ENCODE measurements at places on chromosomes 6 and 20.

- no peak for DNase-seq
Observed at GRCh38 chr6:138546733-138547185, 47.5 kb upstream of the NHSL1 start.

GRCh38 chr6:99032396-99032795 is 84.7 kb upstream of the FBXL4 start:
- no peak for DNase-seq

- no peak for DNase-seq
Observed at GRCh38 chr20:45246109-45246508, 8.3 kb downstream of the SLPI start.

DNA sequence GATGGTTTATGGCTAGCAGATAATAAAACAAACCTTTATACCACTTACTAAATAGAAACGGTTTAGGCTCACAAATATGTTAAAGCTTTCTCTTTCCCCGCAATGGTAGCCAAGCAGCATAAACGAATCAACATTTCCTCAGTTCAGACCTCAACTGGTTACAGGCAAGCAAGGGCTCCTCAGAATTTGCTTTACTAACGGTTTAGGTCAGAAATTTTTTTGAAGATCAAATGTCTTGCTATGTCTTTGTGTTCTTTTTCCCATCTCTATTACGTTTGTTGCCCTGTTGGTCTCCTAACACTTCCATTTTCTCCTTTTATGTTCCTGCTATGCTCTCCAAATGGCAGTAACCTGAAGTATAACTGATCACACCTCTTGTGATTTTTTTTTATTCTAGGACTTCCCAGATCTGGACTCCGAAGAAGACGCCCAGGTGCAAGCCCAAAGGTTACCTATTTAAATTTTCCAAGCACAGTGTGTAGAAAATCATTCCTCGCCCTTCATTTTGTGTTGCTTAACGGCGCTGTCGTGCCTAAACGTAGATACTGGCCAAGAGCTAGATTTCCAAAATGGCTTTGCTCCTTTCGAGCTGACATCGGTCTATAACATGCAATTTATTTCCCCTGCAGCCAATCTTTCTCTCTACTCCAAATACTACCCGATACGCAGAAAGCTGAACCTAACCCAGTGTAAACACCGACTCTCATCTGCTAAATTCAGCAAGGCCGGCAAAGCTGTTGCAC is 717 bp upstream of the ASF1A start:
- DNase-seq: no peak

DNA sequence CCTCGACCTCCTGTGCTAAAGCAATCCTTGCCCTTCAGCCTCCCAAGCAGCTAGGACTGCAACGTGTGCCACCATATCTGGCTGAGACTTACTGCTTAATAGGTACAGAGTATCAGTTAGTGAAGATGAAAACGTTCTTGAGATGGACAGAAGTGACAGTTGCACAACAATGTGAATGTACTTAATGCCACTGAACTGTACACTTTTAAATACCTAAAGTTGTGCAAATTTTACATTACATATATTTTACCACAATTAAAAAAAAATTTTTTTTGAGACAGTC is 25.9 kb downstream of the NUDT3 start:
- DNase-seq: no peak

DNA sequence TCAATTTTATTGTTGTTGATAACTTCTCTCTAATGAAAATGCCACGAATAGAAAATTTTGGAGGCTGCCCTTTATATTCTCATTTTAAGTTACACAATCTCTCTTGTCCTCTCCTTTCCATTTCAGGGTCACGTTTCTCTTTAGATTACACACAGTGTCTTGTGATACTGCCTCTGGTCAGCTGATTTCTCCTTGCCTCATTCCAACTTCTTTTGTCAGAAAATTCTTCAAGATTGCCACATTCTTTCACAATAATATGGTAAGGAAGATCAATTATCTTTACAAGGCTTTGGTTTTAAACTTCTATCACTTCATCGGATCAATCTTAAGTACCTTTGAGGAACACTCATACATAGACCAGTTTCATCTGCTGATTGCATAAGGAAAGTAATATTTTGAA is 370.3 kb downstream of the RFPL4B start:
- DNase-seq: no peak

DNA sequence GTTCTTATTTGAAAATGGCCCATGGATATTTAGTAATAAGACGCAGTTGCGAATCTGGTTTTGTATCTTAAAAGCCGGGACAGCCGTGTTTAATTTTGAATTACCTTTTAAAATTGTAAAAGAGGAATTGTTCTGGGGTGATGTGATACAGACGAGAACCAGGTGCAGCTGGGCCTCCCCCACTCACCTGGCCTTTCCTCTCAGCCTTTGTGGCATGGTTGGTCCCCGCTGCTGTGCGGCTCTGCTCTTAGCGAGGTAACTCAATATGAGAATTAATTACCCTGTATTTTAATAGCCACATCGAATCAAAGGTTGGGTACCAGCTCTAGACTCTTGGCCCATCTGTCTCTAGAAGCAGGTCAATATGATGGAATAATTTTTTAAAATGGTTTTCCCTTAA is 56.5 kb upstream of the DACT2 start:
- DNase-seq: no peak

GRCh38 chr6:119209452-119210205 is 131.2 kb upstream of the FAM184A start:
- DNase-seq: no peak

DNA sequence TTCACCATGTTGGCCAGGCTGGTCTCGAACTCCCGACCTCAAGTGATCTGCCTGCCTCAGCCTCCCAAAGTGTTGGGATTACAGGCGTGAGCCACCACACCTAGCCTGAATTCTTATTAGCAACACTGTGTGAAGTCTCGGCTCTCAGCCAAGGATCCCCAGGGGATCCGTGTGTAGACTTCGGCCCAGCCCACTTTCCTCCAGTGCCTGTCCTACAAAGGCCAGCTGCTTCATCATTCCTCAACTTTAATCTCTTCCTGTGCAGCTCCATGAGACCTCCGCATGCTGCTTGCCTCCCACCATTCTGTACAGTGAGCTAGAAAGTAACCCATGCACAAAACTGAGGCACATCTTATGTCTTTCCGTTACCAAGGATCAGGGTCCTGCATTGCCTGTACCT is 71.8 kb downstream of the SAMD3 start:
- DNase-seq: no peak

- no peak for DNase-seq
Observed at GRCh38 chr6:11654876-11655275, 117.3 kb downstream of the TMEM170B start.

- no peak for DNase-seq
Observed at GRCh38 chr6:2795956-2796355, 30.8 kb downstream of the WRNIP1 start.

GRCh38 chr6:139262519-139263300 is 29.1 kb downstream of the TXLNB start:
- no peak for DNase-seq
